Right lung (tissue), 10 donors: ENCODE measurements at places on chromosomes 3 and 15. TPM values are rescaled to one million over a fixed set of nuclear protein-coding genes. Genes with fewer than 3 reads are reported as not detected.
A peak's percentile ranks its signal among the peaks of the same experiment; 100 is the strongest.

DNA sequence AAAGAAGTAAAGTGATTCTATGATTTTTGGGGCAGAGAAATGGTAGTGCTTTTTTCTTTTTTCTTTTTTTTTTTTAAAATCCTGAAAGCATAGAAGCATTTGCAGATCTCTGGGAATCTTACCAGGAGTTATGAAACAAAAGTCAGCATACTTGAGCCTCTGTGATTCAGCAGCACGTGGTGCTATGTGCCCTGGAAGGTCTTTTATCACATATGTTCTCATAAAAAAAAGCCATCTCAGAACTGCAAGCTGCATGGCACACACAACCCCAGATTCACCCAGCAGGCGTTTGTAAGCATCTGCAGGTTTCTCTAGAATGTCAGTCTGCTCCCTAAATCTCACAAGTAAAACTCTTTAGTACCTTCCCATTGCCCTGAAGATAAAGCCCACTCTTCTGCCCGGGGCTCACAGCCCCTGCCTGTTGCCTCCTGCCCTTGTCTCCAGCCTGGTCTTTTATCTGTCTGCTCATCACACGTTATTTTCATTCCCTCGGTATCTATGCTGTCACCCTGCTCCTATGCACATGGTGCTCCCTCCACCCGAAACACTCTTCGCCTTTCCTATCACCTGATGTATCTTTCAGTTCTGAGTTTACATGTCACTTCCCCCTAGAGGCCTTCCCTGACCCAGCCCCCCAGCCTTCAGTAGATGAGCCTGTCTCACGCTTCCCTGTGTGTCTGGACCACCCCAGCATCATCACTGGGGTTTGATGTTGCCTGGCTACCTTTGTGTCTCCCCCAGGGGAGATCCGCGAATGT is 72.4 kb downstream of the CHDH start:
- peak; percentile 35 for DNase-seq

DNA sequence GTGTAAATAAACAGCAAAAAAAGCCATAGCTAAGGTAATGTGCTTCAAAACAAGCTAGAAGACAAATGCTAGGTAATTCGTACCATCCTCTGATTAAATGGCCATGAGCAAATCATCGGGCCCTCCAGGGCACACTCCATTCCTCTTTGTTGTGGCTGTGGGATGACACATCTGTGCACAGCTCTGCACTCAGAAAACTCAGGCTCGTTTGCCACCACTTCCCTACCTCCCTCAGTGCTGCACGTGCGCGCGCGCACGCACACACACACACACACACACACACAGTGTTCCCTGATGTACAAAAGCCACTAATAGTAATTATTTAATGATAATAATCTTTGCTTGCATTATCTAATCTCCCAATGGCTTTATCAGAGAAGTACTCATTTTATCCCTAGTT is 336.6 kb downstream of the FEZF2 start:
- no peak for DNase-seq

DNA sequence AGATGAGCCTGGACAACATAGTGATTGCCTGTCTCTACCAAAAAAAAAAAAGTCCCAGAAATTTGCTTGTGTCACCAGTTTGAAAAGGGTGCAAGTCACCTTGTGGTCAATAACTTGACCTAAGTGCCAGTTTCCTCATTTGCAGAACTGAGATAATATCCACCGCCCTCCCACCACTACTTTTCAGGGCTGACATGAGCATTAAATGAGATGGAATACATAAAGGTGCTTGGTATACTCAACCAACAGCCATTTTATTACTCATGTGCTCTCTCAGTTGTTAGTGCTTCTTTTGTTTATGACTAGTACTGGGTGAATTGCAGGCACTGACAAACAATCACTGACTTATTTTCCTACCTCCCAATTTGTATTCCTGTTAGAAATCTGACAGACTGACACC is 340.5 kb upstream of the SATB1 start:
- no peak for DNase-seq

GRCh38 chr15:62392376-62392775 is 227.3 kb upstream of the C2CD4B start:
- peak; percentile 13 for DNase-seq

DNA sequence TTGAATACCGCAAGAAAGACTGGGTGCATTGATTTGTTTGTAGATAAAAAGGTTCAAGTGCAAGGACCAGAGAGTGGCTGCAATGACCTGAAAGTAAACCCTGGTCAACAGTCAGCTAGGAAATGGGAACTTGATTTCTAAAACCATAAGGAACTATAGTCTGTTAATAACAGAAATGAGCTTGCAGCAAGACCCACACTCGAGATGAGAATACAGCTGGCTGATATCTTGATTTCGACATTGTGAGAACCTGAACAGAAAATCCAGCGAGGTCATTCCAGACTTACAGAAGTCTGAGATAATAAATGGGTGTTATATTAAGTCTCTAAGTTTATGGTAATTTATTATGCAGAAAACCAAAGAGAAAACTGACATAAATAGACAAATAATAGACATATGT is 177.3 kb downstream of the NFKBIZ start:
- DNase-seq, result no peak

- DNase-seq, result no peak
These were observed 51.6 kb upstream of the MITF start for GRCh38 chr3:69687641-69688040.

PML gene
- 31.4 TPM for polyA plus RNA-seq

GOLGA6B gene
- polyA plus RNA-seq, result 0.13 TPM
